ENCODE measurements at places on chromosomes 6 and 20.

- no peak for DNase-seq
Observed at GRCh38 chr20:62327726-62328495, 25.1 kb downstream of the ADRM1 start.

- no peak for DNase-seq
Observed at GRCh38 chr6:116136373-116136772, 10.4 kb upstream of the COL10A1 start.

GRCh38 chr6:51554029-51554428, 533.4 kb downstream of the PKHD1 start:
- no peak for DNase-seq

- no peak for DNase-seq
Observed at GRCh38 chr20:3922983-3923339, 33.8 kb downstream of the PANK2 start.

- no peak for DNase-seq
Observed at GRCh38 chr6:158715330-158716311, 65.8 kb downstream of the SYTL3 start.

- no peak for DNase-seq
Observed at GRCh38 chr6:39021779-39022178, 26.8 kb upstream of the GLP1R start.

GRCh38 chr20:7161690-7162089, 394.2 kb downstream of the BMP2 start:
- no peak for DNase-seq

GRCh38 chr6:114418304-114418972, 75.6 kb upstream of the HS3ST5 start:
- no peak for DNase-seq

DNA sequence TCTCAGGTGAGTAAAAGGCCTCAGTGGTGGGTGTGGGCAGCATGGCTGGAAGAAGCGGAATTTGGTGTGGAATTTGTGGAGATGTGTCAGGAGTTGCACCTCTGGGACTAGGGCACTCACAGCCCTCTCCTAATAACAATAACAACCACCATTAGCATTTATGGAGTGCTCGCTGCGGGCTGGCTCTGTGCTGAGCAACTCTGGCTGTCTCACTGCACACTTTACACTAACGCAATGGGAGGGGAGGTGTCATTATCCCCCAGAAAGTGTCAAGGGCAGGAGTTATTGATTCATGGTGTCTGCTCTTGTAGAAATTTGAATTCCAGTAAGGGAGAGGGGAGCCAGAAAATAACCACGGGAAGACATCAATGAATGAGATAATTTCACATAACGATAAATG, 22.7 kb upstream of the SCRT2 start:
- DNase-seq, result no peak

DNA sequence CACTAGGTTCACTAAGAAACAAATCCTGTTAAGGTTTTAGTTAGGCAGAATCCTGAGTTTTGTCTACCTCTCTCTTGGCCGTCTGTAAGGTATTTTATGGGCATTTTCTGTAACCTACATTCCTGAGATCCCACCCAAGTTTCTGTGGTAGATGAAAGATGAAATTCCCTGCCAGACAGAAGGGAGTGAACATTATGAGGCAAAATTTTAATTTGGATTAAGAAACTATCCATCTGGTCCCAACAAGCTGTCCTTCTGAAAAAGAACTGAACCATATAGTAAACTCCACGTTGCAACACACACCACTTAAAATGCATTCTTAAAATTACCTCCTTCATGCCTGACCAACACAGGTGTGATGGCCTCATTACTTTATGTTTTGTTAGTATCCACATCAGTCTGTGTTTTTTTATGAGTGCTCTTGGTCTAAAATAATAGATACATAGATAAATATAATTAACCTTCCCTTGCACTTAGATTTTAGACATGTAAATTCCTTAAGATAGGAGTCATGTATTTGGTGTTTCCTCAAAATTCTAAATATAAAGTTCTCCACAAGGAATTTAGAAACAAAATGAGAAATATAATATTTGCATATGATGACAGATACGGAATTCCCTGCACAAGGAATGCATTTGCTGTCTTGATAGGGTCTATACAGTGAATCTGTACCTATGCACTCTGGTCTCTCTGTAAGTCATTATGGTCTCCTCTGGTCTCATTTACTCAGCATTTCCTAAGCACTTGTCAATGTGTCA, 86.5 kb downstream of the CHD6 start:
- DNase-seq, result no peak

- DNase-seq, result no peak
Observed at GRCh38 chr20:12433724-12434123, 516.0 kb downstream of the BTBD3 start.

DNA sequence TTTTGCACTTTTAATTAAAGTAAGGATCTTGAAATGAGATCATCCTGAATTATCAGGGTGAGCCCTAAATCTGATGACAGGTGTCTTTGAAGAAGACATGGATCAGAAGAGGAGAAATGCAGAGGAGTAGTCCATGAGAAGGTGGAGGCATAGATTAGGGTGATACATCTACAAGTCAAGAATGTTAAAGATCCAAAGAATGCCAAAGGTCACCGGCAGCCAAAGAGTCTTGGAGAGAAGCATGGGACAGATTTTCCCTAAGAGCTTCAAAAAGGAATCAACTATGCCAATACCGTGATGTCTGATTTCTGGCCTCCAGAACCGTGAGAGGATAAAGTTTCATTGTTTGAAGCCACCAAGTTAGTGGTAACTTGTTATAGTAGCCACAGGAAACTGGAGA, 59.0 kb upstream of the THEMIS start:
- no peak for DNase-seq

- DNase-seq, result no peak
Observed at GRCh38 chr6:79158856-79159516, 75.5 kb downstream of the HMGN3 start.

DNA sequence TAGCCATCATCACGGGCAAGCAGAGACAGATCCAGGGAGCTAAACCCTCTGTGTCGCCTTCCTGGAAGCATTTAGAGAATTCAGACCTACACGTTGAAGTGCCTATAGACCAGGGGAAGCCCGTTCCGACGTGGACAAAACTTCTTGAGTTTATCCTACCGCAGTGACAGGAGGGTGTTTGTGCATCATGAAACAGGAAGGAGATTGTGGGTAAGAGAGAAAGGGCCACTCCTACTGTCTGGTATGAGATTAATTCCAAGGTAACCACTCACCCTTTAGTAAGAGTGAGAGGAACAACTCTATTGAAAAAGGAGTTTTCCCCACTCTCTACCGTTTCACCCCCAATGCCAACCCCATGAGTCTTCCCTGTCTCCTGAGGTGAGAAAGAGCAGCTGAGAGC, 133.7 kb downstream of the TFAP2C start:
- DNase-seq, result no peak

GRCh38 chr20:41733151-41733550, 115.0 kb upstream of the CHD6 start:
- no peak for DNase-seq

DNA sequence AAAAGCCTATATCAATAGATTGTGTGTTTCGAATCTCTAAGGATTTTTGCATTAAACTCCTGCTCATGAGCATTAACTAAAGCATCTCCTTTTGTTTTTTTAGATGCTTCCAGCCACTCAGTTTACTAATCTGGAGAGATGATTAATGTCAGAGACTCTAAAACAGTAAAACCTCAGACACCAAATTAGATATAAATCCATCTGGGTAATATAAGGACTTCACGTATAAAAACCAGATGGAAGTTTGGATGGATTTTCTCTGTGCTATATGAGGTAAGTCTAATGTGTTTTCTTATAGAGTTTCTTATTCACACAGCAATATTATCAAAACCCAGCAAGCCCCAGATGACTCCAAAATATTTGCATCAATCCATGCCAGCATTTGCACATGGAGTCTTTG, 137.2 kb downstream of the SYNE1 start:
- no peak for DNase-seq

GRCh38 chr6:92408350-92408749, 1011.0 kb downstream of the EPHA7 start:
- DNase-seq, result no peak

GRCh38 chr20:59385480-59385879, 85.1 kb downstream of the EDN3 start:
- no peak for DNase-seq

DNA sequence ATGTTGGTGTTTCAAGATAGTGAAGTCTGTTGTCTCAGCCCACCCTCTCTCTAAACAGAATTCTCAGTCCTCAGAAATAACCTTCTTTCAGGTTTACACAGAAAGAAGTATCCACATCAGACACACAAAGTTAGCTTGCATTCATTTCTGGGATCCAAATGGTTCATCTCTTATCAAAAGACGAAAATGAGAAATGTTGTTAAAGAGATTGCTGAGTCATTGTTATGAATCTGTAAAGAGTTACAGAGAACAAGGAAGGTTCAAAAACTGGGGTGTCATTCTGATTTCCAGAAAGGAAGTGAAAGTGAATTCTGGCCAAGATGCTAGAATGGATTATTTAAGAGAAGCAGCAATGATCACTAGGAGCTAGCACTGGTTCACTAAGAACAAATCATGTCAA, 90.5 kb upstream of the ATXN1 start:
- DNase-seq, result no peak

DNA sequence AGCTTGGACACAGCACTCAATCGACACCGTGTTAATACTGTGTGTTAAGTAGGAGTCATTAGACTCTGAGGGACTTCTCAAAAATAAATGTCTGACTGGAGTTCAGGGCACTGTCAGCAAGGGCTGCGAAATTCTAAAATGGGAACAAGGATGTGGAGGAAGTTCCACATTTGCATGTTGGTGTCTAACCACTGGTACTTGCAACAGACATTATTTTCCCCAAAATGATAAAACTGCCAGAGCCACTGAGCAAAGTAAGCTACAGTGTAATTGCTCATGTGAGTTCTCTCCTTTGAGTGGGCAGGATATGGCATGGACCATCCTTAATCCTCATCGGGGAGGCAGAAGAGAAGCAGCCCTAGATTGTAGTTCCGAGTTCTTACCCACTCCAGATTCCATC, 215.9 kb downstream of the SLC24A3 start:
- DNase-seq, result no peak
